ENCODE measurements at places on chromosomes 5 and 9. TPM values are rescaled to one million over a fixed set of nuclear protein-coding genes. Genes with fewer than 3 reads are reported as not detected.

HCN1 gene
- polyA plus RNA-seq, result not detected

CER1 gene
- not detected for polyA plus RNA-seq

NUDT12 gene
- 7.5 TPM for polyA plus RNA-seq

PSAT1 gene
- 30.2 TPM for polyA plus RNA-seq

IL4 gene
- not detected for polyA plus RNA-seq

ALDOB gene
- polyA plus RNA-seq, result not detected

IL11RA gene
- 3.1 TPM for polyA plus RNA-seq

SPINK7 gene
- polyA plus RNA-seq, result 0.87 TPM

All from keratinocyte (primary cell).